ENCODE measurements at places on chromosomes 6 and 20.

- DNase-seq = no peak
Measured at GRCh38 chr6:47380251-47380650, 70.5 kb upstream of the TNFRSF21 start.

DNA sequence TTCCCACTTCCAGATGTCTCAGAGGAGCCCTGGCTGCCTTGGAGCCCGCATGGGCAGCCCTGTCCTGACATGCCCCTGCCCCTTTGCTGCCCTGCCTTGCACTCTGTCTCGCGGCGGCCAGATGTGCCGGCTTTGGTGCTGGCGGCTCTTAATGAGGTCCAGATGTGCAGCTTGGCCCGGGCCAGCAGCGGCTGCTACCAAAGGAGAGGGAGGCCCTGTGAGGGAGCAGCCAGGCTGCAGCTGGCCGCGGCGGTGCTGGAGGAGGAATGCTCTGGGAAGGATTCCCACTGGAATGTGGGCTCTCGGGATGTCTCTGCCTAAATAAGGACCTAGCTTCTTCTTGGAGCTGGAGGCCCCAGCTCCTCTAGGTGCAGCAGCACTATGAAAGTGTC is 72.4 kb downstream of the FGD2 start:
- no peak for DNase-seq

- DNase-seq = no peak
Measured at GRCh38 chr6:34592208-34592952, 36.3 kb upstream of the SPDEF start.

- DNase-seq = no peak
Measured at GRCh38 chr20:38346247-38346651, at the start of gene LBP. Gene LBP, plus strand, starts transcription at chr20:38346482. Its CDS starts 35 bp downstream, at chr20:38346517.

DNA sequence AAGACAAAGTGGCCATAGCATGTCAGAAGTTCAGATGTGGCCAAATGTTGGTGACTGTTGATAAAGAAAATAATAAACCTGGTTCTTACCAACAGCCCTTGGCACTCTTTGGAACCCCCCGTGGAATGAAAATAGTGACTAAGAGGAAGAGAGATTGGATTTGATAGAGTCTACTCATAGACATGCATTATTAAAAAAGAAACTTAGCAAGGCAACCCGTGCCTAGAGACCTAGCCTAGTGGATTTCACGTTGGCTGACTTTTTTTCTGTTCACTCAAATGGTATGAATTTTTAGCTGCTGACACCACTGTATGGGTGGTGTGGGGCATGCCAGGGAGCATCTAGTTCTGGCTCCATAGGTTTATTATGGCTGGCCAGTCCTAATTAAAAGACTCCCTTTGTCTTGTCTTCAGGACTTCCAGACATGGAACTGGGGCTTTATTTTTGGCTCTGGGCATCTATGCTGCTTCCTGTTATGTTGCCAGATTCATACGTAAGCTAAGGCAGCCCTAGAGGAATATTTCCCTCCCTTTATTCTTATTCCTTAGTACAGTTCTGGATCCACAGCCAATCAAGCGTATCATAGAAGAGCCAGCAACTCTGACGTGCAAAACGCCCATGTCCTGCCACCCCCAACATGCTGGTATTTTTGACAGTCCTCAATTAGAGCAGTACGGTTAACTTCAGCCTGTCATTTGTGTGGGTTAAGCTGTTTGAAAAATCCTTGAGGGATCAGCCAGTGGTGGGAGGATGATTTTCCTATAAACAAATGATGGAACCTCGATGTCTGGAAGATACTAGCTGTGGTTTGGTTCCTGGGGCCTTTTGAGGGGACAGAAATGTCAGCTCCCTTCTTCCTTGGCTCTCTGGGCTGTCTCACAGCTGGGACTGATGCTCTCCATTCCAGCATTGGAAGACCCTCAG is 127.5 kb downstream of the ISM1 start:
- DNase-seq = no peak

DNA sequence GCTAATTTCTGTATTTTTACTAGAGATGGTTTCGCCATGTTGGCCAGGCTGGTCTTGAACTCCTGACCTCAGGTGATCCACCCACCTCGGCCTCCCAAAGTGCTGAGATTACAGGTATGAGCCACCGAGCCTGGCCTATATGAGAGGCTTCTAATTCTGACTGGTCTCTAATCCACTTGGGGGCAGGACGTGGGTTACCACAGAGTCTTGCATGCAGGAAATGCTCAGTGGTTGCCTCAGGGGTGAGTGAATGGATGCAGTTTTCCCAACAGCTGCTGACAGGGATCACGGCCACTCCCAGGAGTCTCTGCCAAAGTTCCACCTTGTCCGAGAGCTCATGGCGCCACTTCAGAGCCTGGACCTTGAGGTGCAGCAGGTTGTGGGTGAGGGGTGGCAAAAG is 6.4 kb upstream of the FANCE start:
- DNase-seq = no peak

- DNase-seq = no peak
Measured at GRCh38 chr20:39775110-39775509, 813.0 kb downstream of the DHX35 start.

DNA sequence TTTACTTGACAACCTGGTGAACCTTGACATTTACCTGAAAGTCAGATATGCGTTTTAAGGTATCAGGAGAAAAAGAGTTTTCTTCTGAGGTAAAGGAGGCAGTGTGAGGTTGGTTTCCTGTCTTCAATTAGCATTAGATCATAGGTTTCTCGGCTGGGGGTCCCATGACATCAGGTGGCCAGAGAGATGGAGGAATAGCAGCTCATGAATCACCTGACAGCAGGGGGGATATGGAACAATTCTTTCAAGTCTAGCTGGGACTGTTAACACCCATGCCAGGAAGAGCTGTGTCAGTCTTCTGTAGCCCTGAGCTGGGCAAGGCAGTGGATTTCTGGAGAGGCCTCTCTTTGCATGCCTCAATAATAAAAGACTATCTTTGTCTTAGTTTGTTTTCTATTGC is 108.0 kb upstream of the TMEM170B start:
- DNase-seq = no peak

- no peak for DNase-seq
Measured at GRCh38 chr6:42610416-42610815, 46.6 kb downstream of the UBR2 start.

DNA sequence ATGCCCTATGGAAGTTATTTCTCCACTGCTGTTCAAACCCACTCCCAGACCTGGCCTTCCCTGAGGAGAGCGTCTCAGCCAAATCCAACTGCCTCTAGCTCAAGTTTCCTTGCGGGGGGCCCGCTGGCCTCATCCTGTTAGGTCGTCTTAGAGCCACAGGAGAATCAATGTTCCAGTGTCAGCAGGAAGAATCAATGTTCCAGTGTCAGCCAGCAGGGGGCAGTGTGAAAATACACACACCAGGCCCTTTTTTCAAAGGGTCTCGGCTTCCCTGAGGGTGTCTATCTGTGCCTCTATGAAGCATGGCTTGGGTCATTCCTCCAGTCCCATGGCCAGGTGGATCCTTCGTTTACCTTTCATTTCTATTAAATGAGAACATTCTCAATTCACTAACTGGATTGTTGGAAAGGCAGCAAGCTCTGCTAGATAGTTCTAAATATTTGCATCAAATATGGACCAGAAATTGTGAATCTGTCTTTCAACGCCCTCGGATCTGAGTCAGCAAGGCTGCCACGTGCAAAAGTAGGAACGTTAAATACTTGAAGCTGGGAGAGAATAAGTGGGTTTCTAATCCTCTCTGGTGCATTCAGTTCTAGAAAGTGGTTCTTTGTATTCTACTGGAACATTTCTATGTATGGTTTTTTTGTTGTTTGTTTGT is 19.2 kb downstream of the PRND start:
- DNase-seq = peak; percentile 20

GRCh38 chr20:49705358-49705757 is 8.3 kb downstream of the B4GALT5 start:
- DNase-seq = no peak

GRCh38 chr6:90274451-90275030 is 22.1 kb downstream of the BACH2 start:
- no peak for DNase-seq

DNA sequence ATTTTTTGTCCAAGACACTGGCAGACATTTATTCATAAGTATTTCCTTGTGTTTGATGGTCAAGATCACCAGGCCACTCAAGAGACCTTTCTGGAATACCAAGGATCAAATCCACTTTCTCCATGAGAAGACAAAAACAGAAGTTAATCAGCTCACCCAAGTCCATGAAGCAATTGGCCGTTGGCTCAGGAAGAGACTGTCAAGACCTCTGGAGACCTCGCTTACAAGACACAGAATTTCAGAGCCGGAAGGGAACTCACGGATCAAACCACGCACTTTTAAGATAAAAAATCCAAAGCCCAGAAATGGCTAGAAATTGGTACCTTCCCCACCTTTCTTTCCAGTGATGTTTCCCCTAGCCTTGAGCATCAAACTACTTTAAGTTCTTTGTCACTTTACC is 3.3 kb downstream of the TRERF1 start:
- no peak for DNase-seq

DNA sequence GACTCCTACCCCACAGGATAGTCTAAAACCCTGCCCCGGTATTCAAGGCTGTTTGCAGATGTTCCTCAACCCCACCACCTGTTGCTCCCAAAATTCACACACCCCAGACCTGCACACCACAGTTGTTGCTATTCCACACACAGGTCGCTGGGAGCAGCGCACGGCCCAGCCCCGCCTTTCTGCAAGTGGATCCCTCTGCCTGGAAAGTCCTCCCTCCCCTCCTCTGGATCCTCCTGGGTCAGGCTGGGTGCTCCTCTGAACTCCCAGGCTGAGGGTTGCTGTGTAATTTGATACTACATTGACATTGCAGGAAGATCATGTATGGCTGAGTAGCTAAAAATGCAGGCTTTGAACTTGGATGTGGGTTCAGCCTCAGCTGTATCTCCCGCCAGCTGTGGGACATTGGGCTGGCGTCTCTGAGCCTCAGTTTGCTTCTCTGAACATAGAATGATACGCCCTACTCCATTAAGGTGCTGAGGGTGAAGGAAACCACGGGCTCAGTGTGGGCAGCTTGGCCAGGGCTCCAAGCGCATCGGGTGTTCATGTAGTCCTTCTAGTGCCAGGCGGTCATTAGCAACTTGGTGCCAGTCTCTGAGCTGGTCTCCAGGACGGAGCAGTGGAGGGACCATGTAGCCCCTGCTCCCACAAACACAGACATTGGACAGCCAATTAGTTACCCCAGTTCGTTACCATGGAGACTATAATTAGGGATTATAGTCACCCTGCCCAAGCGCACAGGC is 13.9 kb upstream of the CCN5 start:
- no peak for DNase-seq

- DNase-seq = no peak
Measured at GRCh38 chr20:47356220-47356525, 326 bp downstream of the ZMYND8 start.

DNA sequence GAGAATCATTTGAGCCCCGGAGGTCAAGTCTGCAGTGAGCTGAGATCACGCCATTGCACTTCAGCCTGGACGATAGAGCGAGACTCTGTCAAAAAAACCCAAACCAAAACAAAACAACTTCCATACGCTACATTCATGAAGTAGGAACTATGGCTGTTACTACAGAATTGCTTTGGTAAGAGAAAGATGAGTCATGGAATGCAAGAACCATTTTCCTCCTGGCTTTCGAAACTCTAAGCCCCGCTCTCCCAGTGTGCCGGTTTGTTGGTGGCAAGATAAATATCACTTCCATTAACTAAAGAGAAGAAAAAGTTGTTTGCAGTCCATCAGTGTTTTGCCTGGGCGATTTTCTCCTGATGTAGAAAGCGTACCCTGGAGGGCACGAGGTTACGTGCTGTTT is 61.3 kb downstream of the ZDHHC14 start:
- no peak for DNase-seq

DNA sequence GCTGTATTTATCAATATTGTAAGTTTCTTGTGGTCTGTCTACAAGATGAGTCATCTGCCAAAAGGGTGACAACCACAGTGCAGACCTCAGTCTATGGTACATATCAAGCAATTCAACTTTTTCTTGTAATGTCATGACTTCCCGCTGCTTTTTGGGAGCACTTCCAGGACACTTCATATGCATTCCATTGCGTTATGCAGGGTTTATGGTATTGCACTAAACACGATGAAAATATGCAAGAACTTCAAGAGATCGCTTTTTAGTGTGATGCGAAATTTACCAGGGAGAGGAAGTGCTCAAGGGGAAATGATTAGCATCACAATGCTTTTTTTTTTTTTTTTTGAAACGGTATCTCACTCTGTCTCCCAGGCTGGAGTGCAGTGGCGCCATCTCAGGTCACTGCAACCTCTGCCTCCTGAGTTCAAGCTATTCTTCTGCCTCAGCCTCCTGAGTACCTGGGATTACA is 166.5 kb downstream of the TFAP2A start:
- no peak for DNase-seq

DNA sequence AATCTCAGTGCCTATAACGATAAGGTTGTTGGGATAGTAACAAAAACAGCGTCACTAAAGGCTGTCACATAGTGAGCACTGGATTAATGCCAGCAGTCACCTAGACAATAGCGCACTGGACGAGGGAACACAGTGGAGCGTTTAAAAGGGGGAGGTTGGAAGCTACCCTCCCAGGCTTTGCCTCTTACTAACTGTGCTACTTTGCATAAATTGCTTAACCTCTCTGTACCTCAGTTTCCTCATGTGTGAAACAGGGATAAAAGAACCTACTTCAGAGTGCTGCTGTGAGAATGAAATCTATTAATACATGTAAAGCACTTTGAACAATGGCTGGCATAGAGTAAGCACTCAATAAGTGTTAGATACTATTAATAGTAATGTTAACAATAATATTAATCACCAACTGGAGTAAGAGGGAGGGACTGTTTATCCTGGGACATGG is 10.5 kb downstream of the BCL2L1 start:
- peak; percentile 87 for DNase-seq

DNA sequence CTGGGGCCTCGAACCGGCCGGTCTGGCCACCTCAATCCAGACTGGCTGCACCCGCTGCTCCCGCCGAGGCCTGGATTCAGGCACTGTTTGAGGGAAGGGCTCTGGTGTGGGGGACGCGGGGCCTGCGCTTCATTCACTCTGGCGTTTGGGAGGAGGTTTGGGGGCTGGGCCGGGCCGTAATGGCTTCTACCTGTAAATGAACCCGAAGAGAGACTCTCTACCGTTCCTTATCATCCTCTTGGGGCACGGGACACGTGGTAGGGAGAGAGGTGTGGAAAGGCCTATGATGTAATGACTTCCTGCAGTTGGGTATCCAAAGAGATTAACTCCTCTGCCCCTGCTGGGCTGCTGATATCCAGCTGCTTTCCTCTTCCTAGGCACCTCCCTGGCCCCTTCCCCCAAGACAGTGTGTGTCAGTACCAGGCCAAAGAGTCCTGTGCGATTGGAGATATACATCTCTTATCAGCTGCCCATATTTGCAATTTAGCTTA is 1.8 kb downstream of the FOXO3 start:
- DNase-seq = peak; percentile 33

GRCh38 chr6:108946695-108947094 is 98.5 kb downstream of the ARMC2 start:
- no peak for DNase-seq

GRCh38 chr20:2403291-2404052 is 22.8 kb downstream of the TGM6 start:
- DNase-seq = no peak

Measured in COR-L47 (cell line).